ENCODE measurements at places on chromosomes 6 and 20. TPM values are rescaled to one million over a fixed set of nuclear protein-coding genes. Genes with fewer than 3 reads are reported as not detected.

The BTBD3 gene
- total RNA-seq, result 85.4 TPM

DNA sequence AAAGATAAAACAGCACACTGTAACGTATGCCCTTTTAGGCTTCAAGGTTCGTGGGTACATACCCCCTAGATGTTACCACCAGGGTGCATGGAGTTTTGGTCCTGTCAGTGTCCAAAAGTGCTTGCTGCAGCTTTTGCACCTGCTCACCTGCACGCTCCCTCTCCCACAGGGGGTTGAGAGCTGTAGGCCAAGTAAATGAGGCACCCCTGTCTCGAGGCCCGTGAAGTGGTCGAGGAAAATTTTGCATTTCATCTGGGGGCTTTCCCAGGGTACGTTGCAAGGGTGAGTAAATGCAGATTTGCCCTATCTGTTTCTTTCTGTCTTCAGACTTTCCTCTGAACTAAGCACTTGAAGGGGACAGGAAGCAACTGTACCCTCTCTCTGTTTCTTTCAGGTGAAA, 136.0 kb downstream of the THBS2 start:
- H3K27me3 ChIP-seq, result no peaks in the 10 kb centered on the region
- H3K4me1 ChIP-seq, result no peaks in the 10 kb centered on the region
- no peak overlapping the region for H3K27ac ChIP-seq
- no peaks in the 10 kb centered on the region for H3K36me3 ChIP-seq
- no peak overlapping the region for H3K4me3 ChIP-seq

The VAPB gene
- 26.0 TPM for total RNA-seq

DNA sequence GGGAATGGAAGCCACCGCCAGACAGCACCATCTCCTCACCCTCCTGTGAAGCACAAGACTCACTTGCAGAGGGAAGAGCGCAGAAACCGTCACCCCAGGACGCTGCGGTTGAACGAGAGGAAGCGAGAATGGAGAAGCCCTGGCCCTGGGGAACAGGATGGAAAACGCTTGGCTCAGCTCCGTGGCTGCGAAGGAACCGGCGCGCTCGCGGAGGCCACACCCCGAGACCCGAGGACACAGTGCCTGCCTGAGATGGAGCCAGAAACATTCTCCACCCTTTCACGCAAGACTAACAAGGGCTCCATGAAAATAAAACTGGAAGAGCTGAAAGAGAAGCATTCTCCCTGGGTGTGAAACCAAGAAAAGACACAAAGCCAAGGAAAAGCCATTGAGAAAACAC, 25.3 kb upstream of the CHRNA4 start:
- H3K27me3 ChIP-seq, result no peaks in the 10 kb centered on the region
- no peaks in the 10 kb centered on the region for H3K36me3 ChIP-seq
- no peak overlapping the region for H3K4me3 ChIP-seq
- H3K4me1 ChIP-seq, result no peaks in the 10 kb centered on the region
- no peak overlapping the region for H3K27ac ChIP-seq

GRCh38 chr20:62653373-62653772, 11.1 kb downstream of the SLCO4A1 start:
- H3K4me1 ChIP-seq, result no peaks in the 10 kb centered on the region
- no peak overlapping the region for H3K4me3 ChIP-seq
- no peaks in the 10 kb centered on the region for H3K36me3 ChIP-seq
- peaks cover 12% of the 10 kb centered on the region for H3K27me3 ChIP-seq
- DNase-seq, result no peak
- no peak overlapping the region for H3K27ac ChIP-seq

GRCh38 chr6:97586344-97586743, 303.3 kb upstream of the MMS22L start:
- DNase-seq, result peak; percentile 57
- no peak overlapping the region for H3K4me3 ChIP-seq
- H3K4me1 ChIP-seq, result no peaks in the 10 kb centered on the region
- H3K36me3 ChIP-seq, result no peaks in the 10 kb centered on the region

DNA sequence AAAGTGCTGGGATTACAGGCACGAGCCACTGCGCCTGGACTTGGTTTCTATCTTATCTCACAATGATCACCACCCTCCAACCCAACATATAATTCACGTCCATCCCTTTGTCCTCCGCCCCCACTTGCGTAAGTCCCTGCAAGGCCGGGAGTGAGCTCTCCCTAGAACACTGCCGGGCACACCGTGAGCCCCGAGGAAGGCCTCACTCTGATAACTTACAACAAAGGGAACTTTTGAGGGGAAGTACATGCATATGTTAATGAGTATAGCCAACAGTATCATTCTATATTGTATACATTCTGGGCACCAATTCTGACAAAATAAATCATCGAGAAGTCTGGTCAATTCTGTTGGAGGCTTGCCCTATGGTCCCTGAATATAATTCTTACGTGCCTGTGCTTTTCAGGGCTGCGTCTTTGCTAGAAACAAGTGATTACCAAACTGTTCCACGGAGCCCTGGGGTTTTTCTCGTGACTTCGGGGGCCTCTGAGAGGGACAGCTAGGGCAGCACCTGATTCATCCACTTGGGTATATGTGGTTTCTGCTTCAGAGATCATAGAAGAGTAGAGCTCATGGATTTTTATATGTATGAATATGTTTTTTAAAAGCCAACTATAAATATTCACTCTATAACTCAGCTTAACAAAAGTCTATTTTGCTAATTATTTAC, 469.8 kb upstream of the AGPAT4 start:
- H3K27me3 ChIP-seq, result no peaks in the 10 kb centered on the region
- no peak overlapping the region for H3K27ac ChIP-seq
- H3K4me3 ChIP-seq, result no peak overlapping the region
- H3K36me3 ChIP-seq, result no peaks in the 10 kb centered on the region
- H3K4me1 ChIP-seq, result peaks cover 17% of the 10 kb centered on the region

DNA sequence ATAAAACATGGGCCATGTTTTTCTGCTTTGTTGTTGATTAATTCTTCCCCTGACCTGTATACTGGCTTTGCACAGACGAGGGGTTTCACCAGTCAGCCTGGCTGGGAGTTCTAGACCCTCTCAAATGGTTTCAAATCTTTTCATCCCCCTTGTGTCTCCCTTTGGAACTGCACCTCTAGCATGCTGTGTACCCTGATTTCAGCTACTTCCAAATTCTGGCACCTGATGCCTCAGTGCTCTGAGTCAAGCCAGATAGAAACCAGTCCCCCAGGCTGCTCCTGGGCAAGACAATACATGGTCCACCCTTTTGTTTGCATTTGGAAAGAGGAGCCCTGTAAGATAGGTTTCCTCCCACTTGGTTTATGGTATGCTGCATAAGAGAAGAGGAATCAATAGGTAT, 290.2 kb downstream of the BTBD3 start:
- no peaks in the 10 kb centered on the region for H3K27me3 ChIP-seq
- no peak overlapping the region for H3K27ac ChIP-seq
- no peaks in the 10 kb centered on the region for H3K4me1 ChIP-seq
- peak; percentile 75 for DNase-seq
- no peaks in the 10 kb centered on the region for H3K36me3 ChIP-seq

DNA sequence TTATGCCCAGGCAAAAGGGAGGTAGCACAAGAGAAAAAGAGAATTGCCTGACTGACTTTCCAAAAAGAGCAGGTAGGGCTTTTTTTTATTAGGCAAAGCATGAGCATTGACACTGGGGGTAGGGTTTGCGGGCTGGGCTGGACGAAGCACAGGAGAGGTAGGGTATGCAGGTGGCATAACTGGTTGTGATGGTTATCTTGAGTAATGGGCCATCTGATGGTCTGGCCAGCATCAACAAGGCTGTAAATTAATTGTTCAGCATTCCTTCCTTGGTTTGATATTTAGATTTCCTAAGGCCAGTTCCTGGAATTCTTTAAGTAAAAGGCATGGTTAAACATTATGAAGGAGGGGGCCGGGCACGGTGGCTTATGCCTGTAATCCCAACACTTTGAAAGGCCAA, 13.9 kb upstream of the BFSP1 start:
- H3K36me3 ChIP-seq, result no peaks in the 10 kb centered on the region
- no peaks in the 10 kb centered on the region for H3K4me1 ChIP-seq
- no peak for DNase-seq
- H3K4me3 ChIP-seq, result no peak overlapping the region

DNA sequence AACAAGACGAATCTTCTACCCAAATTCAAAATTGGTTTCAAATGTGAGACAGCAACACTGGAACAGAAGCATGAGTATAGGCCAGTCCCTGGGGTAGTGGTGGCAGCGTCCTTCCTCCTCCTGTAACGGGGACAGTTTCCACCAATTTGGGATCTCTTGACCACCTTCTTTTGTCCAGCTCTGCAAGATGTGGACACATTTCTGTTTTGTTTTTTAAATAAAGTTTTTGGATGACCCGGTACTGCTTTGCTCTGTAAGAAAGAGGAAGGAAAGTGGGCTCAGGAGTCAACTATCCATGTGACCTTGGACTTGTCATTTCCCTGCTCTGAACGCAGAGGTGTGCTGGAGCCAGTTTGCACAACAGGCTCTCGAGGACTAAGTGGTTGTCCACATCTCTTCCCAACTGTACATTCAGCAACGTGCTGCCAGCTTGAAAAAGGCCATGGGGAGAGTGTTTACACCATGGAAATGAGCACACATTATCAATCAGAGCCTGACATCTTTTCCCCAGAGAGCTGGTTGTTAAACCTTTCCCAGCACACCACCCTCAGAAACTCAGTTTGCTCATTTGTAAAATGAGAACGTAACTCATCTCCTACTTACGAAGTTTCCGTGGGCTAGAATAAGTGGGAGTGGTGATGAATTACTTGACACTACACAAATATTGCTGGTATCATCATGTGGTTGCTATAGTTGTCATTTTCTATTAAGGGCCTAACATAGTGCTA, 66.5 kb downstream of the ADTRP start:
- no peaks in the 10 kb centered on the region for H3K27me3 ChIP-seq
- no peaks in the 10 kb centered on the region for H3K36me3 ChIP-seq
- DNase-seq, result no peak
- H3K4me3 ChIP-seq, result no peak overlapping the region

GRCh38 chr6:166554316-166554715, 32.2 kb downstream of the RAMACL start:
- peak; percentile 10 for DNase-seq
- H3K27ac ChIP-seq, result no peak overlapping the region
- H3K4me1 ChIP-seq, result peaks cover 39% of the 10 kb centered on the region
- no peaks in the 10 kb centered on the region for H3K27me3 ChIP-seq
- no peaks in the 10 kb centered on the region for H3K36me3 ChIP-seq

GRCh38 chr6:36120539-36120938, 9.8 kb upstream of the MAPK13 start:
- no peak overlapping the region for H3K4me3 ChIP-seq
- H3K27me3 ChIP-seq, result no peaks in the 10 kb centered on the region
- DNase-seq, result no peak
- H3K27ac ChIP-seq, result no peak overlapping the region
- no peaks in the 10 kb centered on the region for H3K36me3 ChIP-seq

DNA sequence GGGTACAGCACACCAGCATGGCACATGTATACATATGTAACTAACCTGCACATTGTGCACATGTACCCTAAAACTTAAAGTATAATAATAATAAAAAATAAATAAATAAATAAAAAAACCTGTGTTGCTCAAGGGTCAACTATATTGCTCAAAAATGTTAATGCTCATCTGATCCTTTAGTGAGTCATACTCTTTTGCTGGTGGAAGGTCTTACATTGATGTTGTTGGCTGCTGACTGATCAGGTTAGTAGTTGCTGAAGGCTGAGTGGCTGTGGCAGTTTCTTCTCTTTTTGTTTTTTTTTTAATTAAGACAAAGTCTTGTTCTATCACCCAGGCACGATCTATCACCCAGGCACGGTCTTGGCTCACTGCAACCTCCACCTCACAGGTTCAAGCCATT, 29.6 kb upstream of the SMIM26 start:
- H3K36me3 ChIP-seq, result peaks cover 9% of the 10 kb centered on the region
- no peak overlapping the region for H3K27ac ChIP-seq
- H3K4me1 ChIP-seq, result no peaks in the 10 kb centered on the region
- no peak overlapping the region for H3K4me3 ChIP-seq
- no peak for DNase-seq

DNA sequence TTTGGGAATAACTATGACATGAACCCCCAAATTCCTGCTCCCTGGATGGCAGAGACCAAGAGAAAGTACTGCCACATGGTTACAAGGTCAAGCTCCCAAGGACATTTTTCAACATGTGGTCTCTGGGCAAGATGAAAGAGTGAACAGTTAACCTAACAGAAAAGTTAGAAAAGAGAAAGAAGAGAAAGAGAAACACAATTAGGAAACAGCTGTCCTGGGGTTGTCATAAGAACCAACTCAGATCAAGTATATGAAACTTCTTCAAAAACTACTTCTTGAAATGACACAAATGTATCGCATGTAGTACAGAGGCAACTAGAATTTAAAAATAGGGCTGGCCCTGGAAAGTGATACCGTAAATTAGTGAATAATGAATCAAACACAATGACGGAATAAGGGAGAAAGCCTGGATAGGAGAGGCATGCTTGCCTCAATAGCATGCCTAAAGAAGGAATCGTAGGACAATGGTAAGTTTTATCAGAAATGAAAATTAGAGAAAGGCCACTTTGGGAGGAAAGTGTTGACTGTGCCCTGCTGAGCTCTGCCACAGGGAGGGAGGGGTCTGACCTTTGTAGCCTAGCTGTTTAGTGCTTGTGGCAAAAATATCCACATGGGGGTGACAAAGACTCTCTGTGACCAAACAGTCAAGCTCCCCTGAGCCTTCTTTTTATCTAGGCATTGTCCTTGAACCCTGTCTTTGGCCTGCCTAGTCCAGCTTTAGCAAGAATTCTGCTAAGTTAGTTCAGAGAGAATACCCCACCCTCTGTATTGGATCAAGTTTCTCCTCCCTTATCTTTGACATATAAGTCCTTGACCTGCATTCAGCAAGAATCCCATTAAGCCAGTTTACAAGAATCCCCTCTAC, 4.3 kb upstream of the DCBLD1 start:
- no peaks in the 10 kb centered on the region for H3K36me3 ChIP-seq
- H3K27ac ChIP-seq, result no peak overlapping the region
- no peaks in the 10 kb centered on the region for H3K4me1 ChIP-seq
- no peak overlapping the region for H3K4me3 ChIP-seq
- DNase-seq, result peak; percentile 30

- no peak for DNase-seq
- H3K4me1 ChIP-seq, result no peaks in the 10 kb centered on the region
- H3K27me3 ChIP-seq, result no peaks in the 10 kb centered on the region
Observed at GRCh38 chr6:71197780-71198179, 90.8 kb upstream of the OGFRL1 start.

DNA sequence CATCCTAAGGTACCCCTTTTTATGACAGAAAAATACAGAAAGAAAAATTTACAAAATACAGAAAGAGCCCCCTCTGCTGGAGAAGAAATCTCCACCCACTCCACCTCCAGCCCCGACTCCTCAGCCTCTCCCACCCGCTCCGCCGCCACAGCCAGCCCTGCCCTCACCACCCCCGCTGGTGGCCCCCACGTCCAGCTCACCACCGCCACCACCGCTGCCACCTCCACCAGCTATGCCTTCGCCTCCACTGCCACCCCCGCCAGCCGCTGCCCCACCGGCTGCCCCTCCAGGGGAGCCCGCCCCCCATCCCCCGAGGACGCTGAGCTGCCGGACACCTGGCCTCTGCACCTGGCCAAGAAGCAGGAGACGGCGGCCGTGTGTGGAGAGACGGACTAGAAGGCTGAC, 17.7 kb downstream of the WFDC2 start:
- H3K27me3 ChIP-seq, result no peaks in the 10 kb centered on the region
- no peak overlapping the region for H3K4me3 ChIP-seq
- peaks cover 25% of the 10 kb centered on the region for H3K4me1 ChIP-seq
- no peaks in the 10 kb centered on the region for H3K36me3 ChIP-seq
- H3K27ac ChIP-seq, result no peak overlapping the region
- DNase-seq, result peak; percentile 54

- no peak overlapping the region for H3K27ac ChIP-seq
- no peaks in the 10 kb centered on the region for H3K27me3 ChIP-seq
- no peak for DNase-seq
- no peaks in the 10 kb centered on the region for H3K4me1 ChIP-seq
- no peaks in the 10 kb centered on the region for H3K36me3 ChIP-seq
- H3K4me3 ChIP-seq, result no peak overlapping the region
Observed at GRCh38 chr6:108884211-108885059, 36.2 kb downstream of the ARMC2 start.

Measured in neural progenitor cell (in vitro differentiated cells).